ENCODE measurements at places on chromosomes 12 and 14.

- DNase-seq = no peak
Measured at GRCh38 chr12:10362828-10363657, 26.8 kb downstream of the KLRK1 start.

- DNase-seq = no peak
Measured at GRCh38 chr12:93167331-93167730, 210.4 kb upstream of the NUDT4 start.

DNA sequence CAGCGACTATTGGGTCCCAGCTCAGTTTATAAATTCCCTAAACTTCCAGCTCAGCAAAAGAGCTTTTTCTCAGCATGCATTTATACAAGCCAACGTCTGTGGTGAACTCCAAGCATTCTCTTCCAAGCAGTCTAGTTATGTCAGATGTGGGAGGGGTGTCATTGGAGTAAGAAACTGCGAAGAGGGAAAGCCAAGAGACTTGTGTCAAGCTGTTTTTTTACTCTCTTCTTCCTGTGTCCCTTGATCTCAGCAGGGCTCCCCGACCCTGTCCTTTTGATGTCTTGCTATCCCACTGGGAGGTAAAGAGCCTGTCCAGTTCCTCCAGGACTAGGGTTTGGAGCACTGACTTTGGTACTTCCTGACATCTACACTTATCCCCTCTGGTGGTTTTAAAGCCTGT, 69.0 kb downstream of the PPM1H start:
- peak; percentile 13 for DNase-seq

- no peak for DNase-seq
Measured at GRCh38 chr12:104858611-104859543, 99.2 kb downstream of the SLC41A2 start.

DNA sequence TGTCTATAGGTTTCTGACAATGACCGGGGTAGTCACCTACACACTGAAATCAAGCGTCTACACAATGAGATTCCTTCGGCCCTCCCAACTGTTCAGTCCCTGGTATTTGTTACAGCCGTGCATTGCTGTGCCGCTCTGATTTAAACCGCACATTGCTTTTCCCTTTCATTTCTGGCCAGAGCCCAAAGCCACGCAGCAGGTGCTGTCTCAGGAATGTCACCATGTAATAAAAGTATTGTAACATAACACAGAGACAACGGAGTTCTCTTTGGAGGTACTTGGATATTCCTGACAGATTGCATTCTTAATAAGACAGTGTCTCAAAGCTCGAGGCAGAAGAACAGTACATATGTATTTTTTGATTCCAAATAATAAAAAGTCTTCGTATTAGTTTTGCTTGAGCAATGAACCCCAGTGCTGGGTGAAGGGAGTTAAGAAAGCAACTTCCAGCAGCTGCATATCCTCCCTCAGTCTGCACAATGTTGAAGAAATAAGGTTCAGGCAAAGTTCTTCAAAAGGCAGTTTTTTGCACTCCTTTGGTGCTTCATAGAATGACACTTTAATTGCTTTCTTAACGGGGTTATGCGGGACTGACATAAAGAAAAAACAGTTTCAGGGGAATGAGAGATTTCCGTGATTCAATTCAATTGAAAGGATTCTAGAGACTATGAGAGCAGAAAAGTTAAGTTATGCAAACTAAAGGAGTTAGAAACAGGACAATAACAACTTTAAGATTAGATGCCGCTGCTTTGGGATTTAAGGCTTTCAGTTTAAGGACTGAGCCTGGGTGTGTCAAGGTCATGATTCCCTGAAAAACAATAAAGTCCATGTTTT, 288.7 kb upstream of the FLRT2 start:
- no peak for DNase-seq

DNA sequence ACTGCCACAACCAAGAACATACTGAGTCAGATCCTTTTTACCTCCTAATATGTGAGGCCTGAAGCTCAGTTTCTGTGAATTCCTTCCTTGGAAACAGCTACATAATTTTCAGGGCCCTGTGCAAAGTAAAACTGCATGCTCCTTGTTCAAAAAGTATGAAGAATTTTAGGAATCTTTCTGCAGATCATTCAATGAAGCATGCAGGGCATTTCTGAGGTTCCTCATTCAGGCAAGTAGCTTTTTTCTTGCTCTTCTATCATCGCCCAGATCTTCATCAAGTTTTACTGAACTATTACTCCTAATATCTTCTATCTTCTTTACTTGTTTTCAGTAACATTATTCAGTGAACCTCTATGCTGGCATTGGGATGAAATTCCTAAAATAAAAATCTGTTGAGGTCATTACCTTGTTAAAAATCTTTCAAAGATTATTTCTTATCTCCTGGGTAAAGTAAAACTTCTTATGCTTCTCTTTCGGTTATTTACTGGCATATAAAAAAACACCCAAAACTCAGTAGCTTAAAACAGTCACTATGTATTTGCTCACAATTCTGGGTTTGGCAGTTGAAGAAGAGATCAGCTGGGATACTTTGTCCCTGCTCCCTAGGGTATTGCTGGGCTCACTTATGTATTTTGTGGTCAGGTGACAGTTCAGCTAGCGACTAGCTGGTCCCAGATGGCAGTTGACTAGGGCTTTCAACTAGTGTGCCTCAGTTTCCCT, 42.6 kb upstream of the KRR1 start:
- DNase-seq = no peak

DNA sequence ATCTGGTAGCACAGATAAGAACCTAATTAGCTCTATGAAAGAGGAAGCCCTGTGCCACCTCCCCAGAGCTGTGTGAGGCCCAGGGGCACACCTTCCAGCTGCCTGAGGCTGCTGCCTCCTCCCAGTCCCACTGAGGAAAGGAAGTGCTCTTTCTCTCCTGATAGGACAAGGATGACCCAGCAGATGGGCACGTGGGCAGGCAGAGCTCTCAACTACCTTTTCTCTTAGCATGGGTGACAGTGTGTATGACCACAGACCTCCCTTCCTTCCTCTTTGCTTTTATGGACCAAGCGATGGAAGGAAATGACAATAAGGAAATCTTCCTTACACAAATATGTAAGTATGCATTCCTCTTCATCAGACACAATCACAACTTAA, 127.6 kb upstream of the AMIGO2 start:
- DNase-seq = no peak

DNA sequence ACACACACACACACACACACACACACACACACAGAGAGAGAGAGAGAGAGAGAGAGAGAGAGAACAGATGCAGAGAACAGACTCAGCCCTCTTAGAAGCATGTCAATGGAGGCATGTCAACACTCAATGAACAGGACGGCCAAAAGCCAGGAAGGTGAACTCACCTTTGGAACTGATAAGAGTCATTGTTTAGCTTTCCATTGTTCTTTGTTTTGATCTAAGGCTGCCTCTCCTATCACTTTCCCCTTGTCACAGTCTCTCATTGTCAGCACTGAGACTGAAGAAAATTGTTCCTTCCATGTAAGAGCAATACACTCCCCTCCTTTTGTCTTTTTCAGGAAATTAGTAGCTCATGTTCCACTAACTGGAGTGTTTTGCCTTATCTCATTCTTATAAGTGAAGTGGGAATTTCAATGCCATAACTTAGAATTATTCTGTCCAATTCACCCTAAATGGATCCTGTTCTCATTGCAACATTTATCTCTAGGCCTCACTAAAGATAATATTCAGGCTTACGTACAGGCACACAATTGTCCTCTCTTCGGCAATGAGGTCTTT, 218.0 kb downstream of the DUSP6 start:
- no peak for DNase-seq

GRCh38 chr14:84128050-84128449, 1401.9 kb upstream of the FLRT2 start:
- DNase-seq = no peak

GRCh38 chr12:1419849-1420371, 174.5 kb downstream of the FBXL14 start:
- DNase-seq = no peak

- no peak for DNase-seq
Measured at GRCh38 chr12:117111386-117111785, 12.2 kb upstream of the TESC start.

DNA sequence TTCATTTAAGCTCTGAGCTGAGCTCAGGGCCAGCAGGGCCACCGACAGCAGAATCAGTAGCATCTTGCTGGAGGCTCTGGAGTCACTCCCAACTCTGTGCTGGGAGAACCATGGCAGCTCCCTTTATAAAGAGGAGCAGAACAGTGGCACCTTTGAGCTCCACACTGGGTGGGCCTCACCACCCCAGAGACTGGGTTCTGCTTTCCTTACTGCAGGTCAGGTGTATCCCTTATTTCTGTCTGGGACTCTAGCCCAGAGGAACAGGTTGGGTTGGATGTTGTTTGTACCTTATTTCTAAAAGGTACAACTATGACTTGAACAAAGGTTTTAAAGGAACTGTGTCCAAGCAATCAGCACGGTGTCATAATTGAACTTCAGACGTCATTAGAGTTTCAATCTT, at the start of gene PRB3:
Gene PRB3 (minus strand): TSS at position 101 of the 400 bp plus-strand sequence. CDS start 38 bp downstream, at position 63.
- no peak for DNase-seq

GRCh38 chr12:8852119-8852518, 29.7 kb downstream of the A2ML1 start:
- DNase-seq = no peak

GRCh38 chr12:46154221-46154985, 114.4 kb downstream of the SLC38A1 start:
- peak; percentile 19 for DNase-seq

- no peak for DNase-seq
Measured at GRCh38 chr14:100469632-100470522, 117.3 kb downstream of the BEGAIN start.

GRCh38 chr12:47378907-47379306, 299.1 kb upstream of the AMIGO2 start:
- DNase-seq = no peak

DNA sequence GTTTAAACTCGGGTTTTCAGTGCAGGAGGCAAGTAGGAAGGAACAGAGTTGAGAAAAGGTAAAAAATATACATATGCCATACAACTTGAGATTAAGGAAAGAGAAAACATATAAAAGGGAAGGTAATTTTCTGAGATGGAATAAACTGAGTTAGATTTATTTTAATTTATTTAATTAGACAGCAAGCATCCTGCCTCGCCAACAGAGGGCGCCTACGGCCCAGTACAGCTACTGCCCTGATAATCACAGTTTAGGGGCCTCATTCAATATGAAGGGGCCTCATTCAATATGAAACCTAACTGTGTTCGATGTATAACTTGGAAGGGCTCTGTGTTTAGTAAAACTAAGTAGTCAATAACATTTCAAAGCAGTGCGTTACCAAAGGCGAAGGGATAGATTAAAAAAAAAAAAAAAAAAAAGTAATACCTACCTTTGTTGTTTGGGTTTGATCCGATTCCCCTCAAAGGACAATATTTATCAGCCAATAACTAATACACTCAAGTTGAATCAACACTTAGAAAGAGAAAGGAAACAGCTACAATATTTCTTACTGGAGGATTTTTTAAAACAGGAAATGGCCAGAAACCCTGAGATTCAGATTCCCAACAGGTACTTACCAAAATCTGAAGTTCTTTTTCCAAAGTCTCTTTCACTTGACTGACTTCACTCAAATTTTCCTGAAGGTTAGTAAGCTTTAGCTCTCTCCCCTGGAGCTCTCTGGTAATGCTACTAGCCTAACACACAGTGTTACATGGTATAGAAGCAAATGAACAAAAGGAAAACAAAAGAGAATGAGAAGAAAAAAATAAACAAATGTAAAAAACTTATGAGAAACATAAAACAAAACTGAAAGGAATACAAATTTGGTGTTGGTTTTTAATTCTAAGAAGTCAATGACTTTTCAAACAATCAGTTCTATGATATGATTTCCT, 70.0 kb upstream of the VPS33A start:
- DNase-seq = peak; percentile 38

- no peak for DNase-seq
Measured at GRCh38 chr12:108630481-108631207, 3.0 kb downstream of the SELPLG start.

DNA sequence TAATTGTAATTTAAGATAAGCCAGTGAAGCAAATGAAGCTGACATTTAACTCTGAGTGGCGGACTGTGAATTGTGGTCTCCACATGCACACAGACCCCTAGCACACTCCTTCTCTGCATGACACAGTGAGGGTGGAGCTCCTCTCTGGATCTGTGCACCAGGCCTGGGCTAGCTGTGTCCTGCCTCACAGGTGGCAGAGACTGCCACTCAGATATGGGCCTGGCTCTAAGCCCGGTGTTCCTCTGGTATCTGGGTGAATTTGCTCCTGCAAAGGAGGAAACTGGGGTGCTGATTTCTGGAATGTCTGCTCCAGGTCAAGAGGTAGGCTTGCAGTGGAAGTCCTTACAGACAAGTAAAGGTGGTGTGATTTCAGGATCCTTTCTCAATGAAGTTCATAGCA, 282.4 kb downstream of the FOXN3 start:
- DNase-seq = no peak

- no peak for DNase-seq
Measured at GRCh38 chr14:21049271-21049673, 7.1 kb downstream of the RNASE7 start.

DNA sequence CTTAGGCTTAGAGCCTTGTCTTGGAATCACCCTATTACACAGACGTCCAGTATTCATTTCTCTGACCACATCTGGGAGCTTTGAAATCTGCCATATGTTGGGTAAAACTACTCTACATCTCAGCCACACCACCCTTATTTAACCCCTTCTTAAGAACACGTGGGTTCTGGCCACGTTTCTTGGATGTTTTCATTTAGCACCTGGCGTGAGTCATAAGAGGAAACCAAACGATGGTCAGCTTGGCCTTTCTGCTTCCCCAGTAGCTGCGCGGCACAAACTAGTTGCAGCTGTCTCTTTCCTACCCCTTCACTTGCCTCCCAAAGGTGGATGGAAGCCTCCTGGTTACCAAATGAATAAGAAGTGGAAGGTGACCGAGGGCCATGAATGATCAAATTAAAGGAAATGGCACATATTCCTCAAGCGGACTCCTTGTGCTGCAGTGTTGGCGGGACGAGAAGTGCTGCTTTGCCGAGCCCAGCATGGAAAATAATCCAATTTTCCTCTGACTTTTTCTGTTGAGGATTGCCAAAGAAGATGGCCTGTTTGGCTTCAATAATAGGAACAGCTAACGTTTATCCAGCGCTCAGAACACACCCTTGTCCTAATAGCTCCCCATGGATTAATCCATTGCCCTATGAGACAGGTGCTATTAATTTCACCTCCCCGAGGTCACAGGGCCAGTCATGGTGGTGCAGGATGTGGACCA, 154.1 kb downstream of the ZNF664 start:
- no peak for DNase-seq

DNA sequence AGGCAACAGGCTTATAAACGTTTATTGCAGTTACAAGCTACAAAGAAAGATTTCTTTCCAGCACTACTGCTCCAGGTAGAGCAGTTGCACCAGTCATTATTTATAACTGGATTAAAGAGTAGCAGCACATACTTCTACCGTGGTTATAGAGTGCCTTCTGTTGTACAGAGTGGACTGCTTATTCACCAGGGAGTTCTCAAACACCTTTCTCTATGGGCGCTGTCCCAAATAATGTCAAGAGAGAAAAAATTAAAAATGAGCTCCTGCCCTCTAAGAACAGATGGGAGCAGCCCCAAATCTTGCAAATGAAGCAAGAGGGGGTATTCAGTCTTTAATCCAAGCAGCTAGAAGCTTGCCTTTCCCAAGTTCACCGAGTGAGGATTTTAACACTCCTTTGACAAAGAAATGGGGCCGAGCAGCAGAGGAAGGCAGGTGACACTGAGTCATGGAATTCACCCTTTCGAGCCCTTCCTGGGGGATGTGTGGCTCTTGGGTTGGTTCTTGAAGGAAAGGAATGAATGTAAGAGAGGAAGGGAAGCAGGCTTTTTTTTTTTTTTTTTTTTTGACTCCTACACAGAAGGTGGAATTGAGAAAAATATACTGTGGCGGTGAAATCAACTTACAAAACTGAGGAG, 181.2 kb downstream of the PRKCH start:
- DNase-seq = no peak

- DNase-seq = no peak
Measured at GRCh38 chr14:104425763-104426646, 153.6 kb upstream of the C14orf180 start.
